ENCODE measurements at places on chromosomes 7 and 10.

DNA sequence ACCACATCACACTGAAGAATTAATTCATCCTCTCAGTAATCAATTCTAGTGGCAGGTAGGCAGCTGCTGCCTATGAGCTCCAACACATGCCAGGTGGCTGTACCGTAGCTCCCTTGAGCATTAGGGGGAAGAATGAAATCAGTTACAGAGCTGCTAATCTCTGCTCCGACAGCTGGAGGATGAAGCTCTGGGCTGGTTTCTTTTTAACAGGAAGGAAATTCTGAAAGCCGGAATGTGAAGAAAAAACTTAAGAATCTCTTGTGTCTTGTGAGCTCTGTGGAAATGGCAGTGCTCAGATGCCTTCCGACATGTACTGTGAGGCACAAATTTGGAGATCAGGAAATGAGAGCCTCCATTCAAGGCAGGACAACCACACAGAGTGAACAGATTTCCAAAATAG lies 2.8 kb upstream of the AHCYL2 start:
- DNase-seq = no peak

GRCh38 chr10:33143160-33143728 lies 185.2 kb upstream of the ITGB1 start:
- DNase-seq = no peak

DNA sequence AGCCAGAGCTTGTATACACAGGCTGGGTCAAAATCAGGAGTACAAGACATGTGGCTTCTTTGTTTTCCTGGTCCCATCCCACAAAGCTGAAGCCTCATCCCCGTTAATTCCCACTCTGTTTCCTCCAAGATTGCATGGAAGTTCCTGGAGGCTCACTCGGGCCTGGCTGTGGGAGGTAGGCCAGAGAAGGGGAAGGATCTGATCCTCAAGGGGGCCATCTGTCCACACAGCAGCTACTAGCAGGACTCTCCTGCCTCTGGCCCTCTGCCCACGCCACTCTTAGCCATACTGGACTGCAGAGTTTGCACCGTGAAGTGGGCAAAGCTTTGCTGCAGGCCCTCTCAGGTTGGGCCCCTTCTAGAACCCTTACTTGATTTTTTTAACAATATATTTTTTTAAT lies 160.6 kb downstream of the FGFR2 start:
- DNase-seq = no peak

GRCh38 chr10:87652261-87652660 lies 7.4 kb upstream of the PAPSS2 start:
- DNase-seq = no peak

- no peak for DNase-seq
Measured at GRCh38 chr10:78770167-78771090, 298.3 kb upstream of the ZMIZ1 start.

DNA sequence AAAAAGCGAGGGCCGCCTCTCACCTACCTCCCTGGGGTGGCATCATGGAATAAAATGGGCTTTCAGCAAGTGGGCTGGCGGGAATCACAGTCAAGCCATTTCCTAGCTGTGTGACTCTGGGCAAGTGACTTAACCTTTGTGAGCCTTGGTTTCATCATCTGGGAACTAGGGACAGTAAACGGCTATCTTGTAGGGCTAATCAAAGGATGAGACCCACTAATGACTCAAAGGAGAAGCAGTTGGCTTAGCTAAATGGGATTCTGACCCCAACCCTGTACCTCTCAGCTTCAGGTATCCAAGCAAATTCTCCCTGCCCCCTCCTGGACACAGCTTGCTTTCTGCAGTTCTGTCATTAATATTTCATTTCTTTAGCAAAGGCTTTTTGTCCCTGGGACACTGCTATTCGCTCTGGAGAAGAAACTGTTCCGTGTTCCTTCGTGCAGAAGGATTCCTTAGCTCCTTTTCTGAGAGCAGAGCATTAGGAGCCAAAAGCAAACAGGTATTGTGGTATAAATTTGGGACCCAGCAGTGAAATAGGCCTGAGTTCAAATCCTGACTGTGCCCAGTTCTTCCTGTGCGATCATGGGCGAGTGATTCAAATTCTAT lies 25.9 kb downstream of the TRIM8 start:
- no peak for DNase-seq

DNA sequence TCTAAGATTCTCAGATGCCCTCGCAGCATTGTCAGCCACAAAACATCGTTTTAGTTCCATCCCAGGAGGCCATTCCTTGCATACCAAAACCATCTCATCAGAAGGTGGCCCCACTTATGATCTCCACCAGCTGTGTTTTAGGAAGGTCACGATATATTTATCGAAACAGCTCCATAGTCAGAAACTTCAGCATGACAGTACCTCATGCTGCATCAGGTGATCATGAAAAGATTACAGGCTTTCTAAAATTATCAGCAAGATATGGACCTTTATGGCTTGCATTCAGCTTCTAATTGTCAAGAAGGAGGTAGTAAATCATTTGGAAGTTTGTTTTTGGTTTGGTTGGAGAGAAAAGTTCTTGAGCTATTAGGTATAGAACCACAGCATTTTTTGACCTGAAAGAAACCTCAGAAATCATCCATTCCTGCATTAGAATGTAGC lies 20.0 kb downstream of the JAZF1 start:
- no peak for DNase-seq

DNA sequence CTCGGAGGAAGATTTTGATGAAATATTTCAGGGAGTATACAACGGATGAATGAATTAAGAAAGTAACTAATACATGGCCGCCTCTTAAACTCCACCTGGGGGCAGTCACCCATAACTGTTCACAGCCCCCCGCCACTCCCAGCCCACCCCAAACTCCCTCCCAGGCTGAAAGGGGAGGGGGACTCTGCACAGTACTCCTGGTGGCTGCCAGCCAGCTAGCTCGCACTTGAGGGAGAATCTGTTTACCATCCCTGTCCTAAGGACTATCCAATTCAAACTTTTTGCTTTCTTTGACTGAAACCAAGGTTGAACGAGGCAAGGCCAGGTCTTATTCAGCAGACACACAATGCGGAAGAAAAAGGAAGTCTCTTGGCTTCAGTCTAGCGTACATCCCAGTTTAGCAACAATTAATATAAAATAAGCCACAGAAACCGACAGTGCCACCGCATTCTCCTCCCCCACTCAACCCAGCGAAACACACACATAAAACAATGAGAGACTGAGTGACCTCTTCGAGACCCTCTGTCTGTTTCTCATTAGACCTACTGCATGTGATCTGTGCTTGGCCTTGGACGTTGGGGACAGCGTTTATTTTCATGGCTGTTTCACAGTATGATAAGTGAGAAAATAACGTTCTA lies 219.5 kb downstream of the GLI3 start:
- no peak for DNase-seq

DNA sequence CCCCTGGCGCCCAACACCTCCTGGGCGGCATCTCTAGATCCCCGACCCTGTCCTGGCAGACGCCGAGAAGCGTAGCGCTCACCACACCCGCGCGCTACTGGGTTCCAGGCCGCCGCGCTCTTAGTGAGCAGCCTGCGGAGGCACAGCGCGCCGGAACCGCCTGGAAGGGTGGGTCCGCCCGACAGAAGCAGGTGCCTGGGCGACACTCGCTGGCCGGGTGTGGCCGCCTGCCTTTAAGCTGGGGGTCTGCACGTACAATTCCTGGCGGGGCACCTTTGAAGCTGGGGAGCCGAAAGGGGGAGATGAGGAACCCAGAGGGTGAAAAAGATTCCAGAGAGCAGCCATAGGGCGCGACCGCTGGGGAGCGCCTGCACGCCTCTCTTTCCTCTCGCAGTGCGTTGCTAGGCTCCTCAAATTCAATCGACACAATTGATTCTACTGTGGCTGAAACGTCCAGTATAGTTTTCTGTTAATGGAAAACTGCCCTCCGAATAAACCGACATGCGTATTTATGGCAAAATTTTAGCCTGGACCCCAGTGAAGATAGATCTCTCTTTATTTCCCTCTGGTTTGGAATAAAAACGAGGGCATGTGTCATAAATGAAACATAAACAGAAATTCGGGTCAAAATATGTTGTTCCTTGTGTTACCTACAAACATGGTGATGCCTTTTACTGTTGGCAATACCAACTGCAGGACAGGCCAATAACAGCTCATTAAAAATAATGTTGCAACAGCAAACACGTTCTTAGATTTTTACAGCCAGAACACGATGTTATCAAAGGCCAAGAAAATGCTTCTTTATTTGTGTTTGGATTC lies 4.6 kb downstream of the HMX3 start:
- DNase-seq = no peak

- DNase-seq = no peak
Measured at GRCh38 chr10:75335983-75336382, 65.6 kb downstream of the ZNF503 start.

DNA sequence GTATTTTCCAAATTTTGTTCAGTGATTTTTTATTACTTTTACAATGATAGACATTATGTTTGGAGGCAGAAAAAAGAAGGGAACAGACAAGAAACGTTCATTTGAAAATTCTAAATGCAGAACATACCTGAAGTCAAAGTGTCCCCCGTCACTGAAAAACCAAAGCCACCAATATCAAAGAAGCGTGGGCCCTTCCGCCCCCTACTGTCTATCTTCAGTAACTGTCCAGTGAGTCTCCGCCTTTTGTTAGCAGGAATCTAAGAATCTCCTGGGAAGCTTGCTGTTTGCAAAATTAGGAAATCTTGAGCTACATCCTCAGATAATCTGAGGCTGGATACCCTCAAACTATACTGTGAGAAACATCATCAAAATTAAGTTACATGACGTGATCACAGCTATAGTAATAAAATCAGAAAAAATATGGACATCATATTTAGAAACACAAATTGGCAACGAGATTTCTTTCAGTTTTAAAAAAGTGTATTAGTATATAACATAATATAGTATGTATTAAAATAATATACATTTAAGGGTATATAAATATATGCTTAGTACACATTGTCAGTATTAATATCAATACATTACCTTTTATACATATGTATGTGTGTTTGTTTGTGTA lies 169.3 kb upstream of the AKR1E2 start:
- DNase-seq = peak; percentile 51

DNA sequence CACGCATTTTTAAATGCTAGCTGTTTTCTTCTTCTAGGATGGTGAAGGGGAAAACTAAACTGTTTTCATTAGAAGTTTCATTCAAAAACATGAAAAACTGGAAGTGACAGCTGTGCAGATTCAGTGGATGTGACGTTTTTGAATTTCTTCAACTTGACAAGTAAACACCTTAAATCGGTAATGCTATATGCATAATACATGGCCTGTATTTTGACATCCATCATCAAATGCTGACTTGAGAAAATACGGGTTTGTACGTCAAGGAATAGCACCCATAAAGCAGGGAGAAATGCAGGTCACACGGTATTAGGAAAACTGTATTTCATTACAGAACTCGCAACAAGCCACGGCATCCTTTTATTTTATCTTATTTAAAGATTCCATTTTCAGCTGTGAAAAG lies 720.5 kb downstream of the KCNMA1 start:
- no peak for DNase-seq

DNA sequence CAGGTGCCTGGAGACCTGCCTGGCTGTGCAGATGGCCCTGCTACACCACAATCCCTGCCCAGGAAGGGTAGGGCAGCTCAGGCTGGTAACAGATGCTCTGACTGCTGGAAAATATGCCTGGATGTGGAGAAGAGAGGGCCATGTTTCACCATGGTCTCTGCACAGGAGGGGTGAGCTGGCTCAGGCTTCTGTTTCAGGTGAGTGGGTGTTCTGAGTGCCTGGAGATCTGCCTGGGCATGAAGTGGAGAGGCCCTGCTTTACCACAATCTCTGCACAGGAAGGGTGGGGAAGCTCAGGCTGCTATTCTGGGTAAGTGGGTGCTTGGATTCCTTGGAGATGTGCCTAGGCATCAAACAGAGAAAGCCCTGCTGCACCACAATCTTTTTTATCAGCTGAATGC lies 350.1 kb downstream of the KIF20B start:
- no peak for DNase-seq

DNA sequence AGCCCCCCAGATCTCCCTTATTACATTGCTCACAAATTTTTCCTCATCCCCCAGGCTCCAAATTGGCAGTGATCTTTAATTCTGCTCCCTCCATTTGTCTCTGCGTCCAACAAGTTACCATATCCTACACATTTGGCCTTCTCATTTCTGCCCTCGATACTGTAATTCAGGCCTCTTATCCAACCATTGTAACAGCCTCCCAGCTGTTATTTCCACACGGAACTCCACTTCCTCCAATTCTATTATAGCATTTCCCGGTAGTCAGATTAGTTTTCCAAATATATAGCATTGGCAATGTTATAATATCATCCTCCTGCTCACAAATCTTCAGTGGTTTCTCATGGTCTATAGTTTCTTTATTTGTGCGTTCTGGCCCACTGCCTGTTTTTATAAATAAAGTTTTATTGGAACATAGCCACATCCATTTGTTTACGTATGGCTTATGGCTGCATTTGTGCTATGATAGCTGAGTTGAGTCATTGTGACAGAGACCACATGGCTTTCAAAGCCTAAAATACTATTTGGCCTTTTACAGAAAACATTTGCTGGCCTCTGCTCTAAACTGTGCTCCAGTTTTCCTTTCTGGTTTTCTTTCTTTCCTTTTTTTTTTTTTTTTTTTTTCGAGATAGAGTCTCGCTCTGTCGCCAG lies 126.5 kb upstream of the ZNF438 start:
- no peak for DNase-seq

- no peak for DNase-seq
Measured at GRCh38 chr10:86077271-86077670, 289.3 kb downstream of the GRID1 start.

- no peak for DNase-seq
Measured at GRCh38 chr7:103706805-103707204, 260.8 kb upstream of the SLC26A5 start.

GRCh38 chr7:5677538-5678294 lies 103.7 kb downstream of the RNF216 start:
- DNase-seq = peak; percentile 67

DNA sequence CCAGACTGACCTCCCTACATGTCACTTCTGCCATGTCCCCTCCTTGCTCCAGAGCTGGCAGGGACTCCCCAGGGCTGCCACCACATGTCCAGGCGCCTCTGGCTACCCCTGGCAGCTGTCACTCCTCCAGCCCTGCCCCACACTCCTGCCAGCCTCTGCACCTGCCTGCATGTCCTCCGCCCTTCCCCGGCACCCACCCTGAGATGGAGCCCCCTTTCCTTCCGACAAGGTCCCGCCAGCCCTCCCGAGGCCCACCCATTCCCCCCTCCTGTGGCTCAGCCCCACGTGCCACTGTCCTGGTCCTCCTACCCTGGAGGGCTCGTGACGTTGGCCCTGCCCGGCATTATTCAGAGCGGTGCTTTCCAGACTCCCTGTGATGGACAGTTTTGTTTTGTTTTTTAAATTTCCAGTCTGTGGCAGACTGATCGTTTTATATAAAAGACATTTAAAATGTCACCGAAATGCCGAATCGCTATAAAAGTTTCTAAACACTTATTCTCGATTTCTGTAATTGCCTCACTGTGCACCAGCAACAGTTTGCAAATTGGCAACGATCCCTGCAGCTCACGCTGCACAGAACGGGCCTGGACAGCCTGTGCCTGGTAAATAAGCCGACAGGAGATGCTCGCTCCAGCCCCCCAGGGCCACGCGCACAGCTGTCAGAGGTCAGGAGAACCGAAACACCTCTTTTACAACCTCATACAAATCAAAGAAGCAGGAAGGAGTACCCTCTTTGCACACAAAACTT lies 111.1 kb upstream of the SH2B2 start:
- DNase-seq = no peak

GRCh38 chr10:10056961-10057360 lies 960.7 kb upstream of the CELF2 start:
- DNase-seq = no peak

Measured in K562 (cell line).